T-cell (primary cell): ENCODE measurements at places on chromosomes 5 and 9.
A peak's percentile ranks its signal among the peaks of the same experiment; 100 is the strongest.

- no peak for DNase-seq
Measured at GRCh38 chr9:131461166-131461565, 41.6 kb upstream of the POMT1 start.

- no peak for DNase-seq
Measured at GRCh38 chr9:69466151-69466550, 141.1 kb downstream of the ENTREP1 start.

DNA sequence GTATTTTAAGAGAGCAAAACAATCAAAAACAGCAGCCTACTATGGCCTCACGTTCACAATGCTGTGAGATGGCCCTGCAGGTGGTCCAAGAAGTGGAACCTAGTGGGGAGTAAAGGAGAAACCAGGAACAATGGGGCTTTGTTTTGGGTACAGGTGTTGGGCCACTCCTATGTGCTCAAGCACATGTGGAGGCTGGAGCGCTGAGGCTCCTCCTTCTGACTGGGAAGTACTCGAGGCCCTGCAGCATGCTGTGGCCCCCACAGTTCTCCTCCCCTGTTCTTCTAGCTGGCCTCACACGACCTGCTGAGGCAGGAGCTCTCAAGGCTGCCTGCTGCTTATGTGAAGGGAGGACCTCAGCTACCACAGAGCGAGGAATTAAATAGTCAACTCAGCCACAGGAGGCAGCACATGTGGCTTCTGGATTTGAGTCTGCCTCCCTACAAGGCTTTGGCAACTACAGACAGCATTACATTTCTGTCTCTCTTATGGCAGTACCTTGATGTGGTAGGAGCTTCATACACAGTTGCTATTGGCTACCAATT lies 482.3 kb downstream of the SPOCK1 start:
- DNase-seq = no peak

DNA sequence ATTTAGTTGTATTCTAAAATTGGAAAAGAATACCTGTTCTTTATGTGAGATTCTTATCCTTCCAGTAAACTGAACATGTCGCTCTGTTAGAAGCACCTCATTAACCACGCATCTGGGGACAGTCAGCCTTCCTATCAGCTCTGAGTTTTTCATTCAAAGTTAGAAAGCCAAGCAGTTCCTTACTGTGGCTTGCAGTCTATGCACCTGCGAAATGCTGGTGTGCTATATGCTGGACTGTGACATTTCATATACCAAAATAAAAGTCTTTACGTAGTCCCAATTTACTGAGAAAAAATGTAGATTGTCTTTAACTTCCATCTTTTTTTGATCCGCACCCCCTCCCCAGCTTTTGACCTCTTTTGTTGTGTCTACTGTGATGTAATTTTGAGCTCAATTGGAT lies 4.3 kb downstream of the ANP32B start:
- DNase-seq = no peak

DNA sequence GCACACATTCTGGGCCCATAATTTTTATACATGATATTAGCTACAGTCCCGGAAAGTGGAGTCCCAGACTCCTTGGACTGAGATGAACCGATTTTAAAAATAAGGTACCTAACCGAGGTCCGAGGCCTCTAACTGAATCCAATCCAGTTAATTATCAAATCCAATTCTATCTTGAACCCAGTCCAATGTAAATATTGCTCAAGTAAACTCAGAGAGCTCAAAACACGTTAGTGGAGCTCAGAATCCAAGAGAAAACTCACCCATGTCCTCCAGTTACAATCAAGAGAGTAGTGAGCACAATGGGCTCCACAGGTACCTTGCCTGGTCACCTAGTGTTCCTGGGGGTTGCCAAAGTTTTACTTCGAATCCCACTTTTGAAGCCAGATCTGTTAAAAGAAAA lies 37.9 kb upstream of the DIRAS2 start:
- DNase-seq = no peak

DNA sequence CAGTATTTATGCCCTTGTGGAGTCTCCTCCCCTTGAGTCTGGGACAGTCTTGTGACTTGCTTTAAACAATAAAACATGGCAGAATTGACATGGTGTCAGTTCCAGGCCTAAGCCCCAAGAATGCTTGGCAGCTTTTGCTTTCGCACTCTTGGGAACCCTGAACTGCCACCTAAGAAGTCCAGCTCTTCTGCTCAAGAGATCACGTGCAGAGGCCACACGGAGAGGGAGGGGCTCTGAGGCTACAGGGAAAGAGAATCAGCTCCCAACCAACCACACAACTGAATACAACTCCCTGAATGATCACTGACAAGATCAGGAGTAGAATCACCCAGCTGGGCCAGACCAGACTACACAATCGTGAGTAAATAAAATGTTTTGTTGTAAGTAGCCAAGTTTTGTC lies 97.6 kb downstream of the MED27 start:
- DNase-seq = no peak

DNA sequence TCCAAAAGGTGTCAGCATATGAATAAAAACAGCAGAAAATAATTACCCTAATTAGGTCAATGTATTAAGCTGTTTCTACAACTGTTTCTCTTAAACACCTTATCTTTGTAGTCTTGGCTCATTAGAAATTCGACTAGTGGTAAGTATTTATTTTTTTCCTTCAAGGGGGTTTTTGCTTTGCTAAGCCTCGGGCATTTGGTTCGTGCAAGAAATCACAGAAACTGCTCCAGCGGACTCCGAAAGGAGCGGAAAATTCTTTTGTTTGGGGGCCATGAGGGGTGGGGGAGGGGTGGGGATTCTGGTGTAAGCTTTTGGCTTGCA lies 757 bp downstream of the ZBED3 start:
- DNase-seq = no peak

DNA sequence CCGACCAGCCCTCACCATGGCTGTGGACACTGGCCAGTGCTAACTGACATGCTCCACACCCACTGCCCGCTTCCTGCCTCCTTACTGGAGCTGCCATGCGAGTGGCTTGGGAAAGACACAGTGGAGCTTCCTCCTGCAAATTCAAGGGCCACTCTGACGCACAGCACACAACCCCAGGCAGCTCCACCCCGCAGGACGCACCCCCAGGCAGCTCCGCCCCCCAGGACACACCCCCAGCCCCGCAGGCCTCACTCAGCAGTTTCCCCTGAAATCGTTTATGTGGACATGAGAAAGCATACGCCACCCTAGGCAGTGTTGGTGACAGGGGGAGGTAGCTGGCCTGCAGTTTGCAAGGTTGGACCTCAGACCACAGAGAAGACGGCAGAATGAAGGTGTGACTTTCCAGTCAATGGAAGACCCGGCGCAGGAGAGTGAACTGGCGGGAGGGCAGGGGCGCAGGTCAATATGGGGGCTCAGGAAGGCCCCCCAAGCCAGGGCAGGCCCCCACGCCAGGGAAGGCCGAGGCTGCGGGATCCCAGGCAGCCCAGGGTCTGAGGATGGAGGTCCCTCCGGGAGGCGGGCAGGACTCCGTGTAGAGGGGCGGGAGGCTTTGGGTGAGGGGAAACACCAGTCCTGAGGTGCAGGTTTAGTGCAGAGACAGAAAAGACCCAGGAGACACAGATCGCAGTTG lies 21.6 kb downstream of the LPCAT1 start:
- peak; percentile 33 for DNase-seq

DNA sequence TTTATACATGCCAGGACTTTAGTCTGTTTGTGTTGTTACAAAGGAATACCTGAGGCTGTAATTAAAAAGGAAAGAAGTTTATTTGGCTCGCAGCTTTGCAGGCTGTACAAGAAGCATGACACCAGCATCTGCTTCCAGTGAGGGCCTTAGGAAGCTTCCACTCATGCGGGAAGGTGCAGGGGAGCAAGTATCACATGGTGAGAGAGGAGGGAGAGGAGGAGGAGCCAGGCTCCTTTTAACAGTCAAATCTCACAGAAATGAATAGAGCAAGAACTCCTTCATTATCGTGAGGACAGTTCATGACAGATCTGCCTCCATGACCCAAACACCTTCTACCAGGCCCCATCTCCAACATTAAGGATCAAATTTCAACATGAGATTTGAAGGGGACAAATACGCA lies 18.7 kb upstream of the C5orf46 start:
- DNase-seq = no peak

DNA sequence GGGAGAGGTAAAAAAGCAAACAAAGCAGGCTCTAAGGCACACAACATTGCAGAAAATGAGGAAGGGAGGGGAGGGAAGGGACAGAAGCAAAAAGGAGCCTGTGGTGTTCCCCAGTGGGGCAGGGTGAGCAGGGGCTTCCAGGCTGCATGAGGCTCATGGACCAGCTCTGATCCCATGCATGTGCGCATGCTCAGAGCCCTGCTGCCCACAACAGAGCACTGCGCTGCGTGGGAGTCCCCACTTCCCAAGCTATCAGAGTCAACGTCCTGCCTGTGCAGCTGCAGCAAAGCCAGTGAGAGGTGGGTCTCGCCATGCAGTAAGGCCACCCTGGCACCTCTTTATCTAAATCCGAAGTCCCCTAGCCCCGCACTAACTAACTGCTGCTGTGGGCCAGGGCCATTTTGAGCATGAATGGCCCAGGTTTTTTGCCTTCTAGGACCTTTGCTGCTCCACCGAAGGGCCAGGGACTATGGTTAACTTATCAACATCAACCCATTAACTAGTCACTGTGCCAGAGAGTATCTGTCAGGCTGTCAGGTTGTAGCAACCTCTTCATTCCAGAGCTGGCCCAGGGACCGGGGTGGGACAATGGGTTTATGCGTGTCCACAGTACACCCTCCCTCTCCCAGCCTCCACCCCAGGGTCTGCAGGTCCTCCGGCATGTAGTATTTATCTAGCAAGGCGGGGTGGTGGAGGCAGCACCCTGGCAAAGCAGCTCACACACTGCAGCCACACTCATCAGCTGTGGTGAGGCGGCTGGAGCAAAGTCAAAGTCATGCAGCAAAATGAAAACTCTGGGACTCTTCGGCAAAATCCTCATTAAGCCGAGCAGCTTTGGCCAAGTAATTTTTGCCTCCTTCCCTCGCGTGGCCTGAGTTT lies 123.6 kb downstream of the SAXO1 start:
- DNase-seq = no peak

DNA sequence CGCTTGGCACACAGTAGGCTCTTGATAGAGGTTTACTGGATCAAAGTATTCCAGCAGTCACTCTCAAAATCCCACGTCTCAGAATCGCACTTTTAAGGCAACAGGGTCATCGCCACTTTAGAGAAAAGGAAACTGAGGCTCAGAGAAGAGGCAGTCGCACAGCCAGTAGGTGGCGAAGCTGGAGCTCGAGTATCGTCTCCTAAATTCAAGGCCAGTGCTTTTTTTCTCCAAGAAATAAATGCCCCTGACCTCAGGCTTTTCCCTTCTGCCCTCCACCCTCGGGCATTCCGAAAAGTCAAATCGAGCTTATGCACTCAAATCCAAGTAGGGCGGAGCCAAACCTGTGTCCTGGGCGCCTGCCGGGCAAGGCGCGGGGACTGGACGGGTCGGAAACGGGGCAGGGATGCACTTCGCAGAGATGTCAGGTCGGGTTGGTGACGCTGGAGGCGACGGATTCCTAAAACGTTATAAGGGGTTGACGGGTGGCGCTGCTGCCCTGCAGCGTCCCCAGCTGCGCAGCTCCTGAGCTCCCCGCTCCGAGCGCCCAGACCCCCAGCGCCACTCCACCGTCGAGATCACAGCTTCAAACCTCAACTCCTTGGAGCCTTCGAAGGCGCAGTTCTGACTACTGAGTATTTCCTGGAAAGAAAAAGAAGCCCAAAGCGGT lies 4.7 kb upstream of the FOXB2 start:
- no peak for DNase-seq

- no peak for DNase-seq
Measured at GRCh38 chr5:178986326-178986960, 8.7 kb downstream of the GRM6 start.

GRCh38 chr5:132491368-132492364 lies 1.1 kb upstream of the IRF1 start:
- no peak for DNase-seq

GRCh38 chr9:126564128-126564527 lies 49.6 kb upstream of the LMX1B start:
- no peak for DNase-seq

- no peak for DNase-seq
Measured at GRCh38 chr5:43774881-43775399, 172.0 kb downstream of the NNT start.

GRCh38 chr5:128228521-128228920 lies 145.0 kb downstream of the SLC12A2 start:
- no peak for DNase-seq

DNA sequence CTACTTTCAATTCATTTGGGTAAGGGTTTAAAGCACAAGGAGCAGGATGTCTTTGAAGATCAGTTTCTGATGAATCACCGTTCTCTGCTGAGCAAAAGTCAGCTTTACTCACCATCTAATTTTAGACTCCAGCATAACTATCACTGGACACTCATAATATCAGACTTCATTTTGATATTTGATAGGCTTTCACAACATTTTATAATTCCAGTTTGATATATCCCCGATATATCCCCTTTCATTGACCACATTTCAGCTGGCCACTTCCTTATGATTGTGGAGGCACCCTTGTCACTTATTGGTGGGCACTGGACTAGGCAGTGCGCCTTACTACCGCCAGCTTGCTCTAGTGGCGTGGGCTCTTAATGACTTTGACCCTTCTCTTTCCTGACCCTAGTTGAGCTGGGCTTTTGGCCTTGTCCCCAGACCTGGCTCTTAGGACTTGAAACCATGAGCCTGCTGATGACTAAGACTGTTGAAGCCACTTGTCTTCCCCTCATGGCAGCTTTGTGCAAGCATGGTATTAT lies 46.8 kb downstream of the CYSTM1 start:
- no peak for DNase-seq

DNA sequence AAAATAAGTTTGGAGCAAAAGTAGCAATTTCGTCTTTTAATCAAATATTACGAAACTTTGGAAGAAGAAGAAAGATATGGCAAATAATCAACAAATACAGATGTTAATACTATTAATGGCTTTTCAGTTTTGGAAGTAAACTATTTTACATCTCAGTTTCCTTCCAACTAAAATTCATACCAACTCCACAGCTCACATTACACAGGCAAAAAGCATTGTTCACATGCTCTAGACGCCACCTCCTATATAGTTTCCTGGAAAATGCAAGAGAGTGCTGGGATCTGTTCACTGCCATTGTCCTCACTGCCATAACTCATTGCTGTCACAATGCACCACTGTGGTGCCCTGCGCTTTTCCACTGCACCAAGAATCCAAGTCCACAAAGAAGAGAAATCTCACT lies 149.0 kb upstream of the FTMT start:
- DNase-seq = no peak

DNA sequence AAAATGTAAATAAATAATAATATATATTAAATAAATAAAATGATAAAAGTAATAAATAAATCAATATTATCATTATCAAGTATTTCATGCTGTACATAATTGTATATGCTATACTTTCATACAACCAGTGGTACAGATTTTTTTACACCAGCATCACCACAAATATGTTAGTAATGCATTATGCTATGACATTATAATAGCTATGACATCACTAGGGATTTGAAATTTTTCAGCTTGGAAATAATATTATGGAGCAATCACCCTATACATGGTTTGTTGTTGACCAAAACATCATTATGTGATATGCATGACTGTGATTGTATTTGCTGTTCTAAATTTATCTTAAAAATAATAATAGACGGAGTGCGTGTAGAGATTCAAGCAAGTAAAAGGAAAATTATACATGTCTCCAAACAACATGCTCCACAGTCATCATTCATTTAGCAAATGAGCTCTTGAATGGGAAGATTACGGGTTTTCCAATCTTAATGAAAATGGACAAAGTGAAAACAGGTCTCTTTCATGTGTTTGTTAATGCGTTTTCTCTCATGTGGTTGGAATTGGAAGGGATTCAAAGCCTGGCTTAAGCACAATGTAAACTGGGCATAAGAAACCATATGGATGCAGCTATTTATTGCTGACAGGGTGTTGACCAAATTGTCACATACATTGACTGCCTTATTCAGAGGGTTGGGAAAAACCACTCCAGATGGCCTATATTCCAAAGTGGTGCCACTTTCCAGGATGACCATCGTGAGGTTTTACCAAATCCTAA lies 643.0 kb upstream of the RGMB start:
- no peak for DNase-seq
